ENCODE measurements at places on chromosomes 1 and 21.

DNA sequence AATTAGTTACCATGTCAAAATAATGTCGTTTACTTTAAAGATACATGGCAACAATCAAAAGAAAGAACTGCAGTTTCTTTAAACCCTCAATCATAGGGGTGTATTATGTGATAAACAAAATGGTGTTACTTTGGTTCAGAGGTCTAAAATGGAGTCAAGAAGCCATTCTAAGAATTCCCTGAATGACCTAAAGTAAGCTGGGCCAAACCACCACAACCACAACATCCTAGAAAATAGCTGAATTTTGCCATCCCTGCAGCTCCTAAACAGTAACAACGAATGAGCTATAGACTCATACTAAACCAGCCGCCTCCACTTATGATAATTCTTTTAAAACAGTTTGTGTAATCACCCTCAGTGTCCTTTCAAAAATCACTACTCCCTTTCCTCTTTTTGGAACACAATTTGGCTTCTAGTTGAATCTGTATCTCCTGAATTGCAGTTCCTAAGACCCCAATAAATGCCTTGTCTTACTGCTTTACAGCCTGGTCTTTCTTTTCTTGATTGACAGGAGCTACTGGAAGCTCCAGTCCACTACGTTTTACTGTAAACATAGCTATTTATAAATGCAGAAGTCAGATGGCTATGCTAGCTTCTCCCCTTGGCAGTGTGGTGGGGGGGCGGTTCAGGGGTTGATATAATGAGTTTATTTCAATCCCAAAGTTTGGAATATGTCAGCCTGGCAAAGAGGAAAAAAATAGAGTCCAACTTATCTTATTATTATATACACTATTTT is 84.3 kb downstream of the PLPPR4 start:
- no peak for DNase-seq

DNA sequence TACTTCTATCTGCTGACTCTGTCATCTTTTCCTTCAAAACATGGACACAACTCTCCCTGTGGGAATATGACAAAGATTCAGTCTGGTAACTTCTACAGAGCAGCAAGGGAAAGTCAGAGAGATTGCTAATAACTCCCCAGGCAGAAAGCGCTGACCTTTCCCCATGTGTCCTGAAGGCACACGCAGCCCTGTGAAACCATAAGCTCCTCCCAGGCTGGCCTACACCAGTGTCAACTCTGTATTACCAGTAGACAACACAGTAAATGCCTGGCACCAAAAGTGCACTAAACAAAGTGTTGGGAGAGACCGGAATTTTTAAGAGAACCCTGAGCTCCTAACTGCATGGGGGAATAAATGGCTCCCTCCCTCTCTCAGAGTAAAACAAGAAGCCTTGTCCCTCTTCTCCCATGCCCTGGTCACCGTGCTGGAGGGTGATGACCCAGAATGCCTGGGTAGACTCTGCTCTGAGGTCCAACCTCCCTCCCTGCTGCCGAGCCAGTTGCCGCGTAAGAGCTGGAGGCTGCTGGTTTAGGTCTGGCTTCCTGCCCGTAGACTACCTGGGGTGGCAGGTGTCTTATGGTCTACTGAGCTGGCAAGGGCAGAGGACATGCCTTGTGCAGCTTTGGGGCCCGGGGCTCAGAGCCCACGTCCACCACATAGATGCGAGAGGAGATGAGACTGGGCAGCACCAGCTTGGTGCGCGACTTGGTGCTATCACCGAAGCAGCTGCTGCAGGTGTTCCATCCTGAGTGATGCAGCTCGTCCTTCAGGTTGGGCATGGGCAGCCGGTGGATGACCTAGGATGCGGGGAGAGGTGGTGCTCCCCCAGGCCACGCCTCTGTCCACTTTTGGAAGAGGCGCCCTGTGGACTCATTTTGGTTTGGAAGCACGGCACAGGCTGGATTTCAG is 3.9 kb downstream of the SELENBP1 start:
- DNase-seq = no peak

- no peak for DNase-seq
Measured at GRCh38 chr1:167518331-167518700, at the start of gene CD247. TSS of gene CD247 (minus strand) at chr1:167518529. CDS start at chr1:167518465, 64 bp downstream.

DNA sequence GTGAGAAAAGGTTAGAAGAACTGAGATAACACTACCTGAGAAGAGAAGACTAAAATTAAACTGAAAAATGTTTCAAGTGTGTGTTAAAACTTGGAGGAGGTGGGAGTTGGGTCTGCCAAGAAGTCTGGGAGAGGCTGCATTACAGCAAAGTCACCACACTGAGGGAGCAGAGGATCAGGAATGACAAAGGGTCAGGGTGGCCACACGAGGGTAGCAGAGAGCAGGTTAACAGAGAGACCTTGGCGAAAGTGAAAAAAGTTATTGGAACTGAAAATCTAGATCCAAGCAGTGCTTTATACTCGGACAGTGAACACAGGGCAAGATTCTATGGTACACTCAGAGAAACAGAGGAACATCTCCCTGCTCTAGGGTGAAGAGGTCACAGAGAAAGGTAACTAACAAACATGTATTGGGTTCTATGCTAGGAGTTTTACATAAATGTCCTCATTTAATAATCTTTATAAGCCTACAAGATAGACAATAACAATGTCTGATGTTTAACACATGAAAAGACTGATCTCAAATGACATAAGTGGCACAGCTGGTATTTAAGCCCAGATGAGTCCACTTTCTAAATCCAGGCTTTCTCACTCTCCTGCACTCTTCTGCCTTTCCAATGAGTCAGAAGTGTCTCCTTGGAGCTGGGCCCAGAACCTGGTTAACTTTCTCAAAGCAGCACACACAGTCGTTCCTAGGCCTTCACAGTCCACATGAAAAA is 10.3 kb upstream of the CADM3 start:
- DNase-seq = no peak

DNA sequence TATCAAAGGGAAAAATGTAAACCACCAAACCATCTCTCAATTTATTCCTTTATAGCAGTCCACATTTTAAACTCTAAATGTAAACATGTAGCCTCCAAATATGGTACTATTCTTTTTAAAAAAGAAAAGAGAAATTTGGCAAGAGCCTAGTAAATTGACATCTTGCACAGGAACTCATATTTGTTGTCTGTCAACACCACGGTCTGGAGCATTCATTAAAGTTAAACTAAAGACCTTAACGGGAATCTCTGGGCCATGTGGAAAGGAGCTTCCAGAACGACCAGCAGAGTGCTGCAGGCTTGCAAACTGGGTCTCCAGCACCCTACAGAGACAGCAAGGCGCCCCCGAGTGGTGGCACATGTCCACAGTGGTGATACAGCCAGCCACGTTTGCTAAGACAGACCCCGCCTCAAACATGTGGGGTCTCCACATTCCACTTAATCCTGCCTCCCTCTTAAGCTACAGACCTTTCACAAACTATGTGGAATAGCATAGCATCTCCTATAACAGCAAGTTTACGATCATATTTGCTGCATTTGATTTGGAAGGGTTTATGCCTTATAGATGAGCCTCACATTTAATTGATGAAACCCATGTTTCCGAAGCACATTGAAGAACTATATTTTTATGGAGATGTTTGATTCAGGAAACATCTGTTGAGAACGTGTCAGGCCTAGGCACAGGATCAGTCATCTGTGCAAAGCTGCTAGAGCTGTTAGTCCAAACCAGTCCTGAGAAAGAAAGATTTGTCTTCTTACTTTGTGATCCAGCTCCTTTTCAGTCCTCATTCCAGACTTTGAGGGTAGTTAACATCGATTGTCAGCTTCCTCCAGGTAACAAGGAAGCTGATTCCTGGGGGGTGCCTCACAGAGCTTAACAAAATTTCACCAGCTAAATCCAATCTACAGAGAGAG is 96.4 kb upstream of the BACE2 start:
- no peak for DNase-seq

DNA sequence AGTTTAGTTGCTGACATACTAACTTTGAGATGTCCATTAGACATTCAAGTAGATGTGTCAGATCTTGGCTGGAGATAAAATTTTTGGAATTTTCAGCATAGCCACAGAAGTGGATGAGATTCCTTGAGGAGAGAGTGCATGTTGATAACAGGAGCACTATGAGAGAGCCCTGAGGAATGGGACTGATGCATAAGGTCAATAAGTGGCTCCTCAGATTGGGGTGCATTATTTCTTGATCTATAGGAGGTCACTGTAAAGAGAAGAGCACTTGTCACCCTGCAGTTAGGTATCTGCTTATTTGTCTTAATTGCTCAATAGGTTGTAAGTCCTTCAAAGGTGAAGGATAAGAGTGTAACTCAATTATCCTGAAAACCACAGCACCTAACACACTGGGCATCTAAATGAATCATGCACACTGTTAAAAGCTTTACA is 52.0 kb upstream of the TACSTD2 start:
- no peak for DNase-seq

- no peak for DNase-seq
Measured at GRCh38 chr1:115299266-115299665, 38.8 kb downstream of the NGF start.

DNA sequence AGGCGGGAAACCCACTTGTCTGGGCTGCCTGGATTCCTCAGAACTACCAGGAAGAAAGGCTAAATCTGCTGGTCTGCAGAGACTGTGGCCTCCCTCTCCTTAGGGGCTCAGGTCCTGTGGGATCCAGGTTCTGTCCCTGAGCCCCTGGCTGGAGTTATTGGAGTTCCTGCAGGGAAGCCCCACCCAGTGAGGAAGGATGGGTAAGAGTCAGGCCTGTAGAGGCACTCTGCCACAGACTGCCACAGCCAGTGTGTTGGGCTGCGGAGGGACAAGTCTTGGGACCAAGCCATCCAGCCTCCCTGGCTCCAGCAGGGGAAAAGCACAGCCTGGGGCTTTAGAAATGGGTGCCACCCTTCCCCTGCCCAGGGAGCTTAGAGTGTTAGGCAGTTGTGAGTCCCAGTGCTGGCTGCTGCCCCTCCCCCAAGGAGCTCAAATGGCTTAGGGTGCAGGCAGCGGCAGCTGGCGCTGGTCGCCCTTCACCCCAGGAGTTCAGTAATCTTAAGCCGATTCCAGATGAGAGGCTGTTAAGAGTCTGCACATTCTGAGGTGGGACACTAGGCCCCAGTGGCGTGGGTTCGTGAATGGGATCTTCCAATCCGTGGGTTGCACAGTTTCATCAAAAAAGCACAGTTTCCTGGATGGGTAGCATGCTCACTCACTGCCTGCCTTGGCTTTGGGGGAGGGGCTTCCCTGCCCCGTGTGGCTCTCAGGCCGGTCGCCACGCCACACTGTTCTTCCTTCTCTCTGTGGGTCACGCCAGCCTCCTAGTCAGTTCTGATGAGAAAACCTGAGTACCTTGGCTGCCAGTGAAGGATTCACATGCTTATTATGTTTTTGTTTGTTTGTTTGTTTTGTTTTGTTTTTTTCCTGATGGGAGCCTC is 57.6 kb upstream of the FMO3 start:
- DNase-seq = no peak

DNA sequence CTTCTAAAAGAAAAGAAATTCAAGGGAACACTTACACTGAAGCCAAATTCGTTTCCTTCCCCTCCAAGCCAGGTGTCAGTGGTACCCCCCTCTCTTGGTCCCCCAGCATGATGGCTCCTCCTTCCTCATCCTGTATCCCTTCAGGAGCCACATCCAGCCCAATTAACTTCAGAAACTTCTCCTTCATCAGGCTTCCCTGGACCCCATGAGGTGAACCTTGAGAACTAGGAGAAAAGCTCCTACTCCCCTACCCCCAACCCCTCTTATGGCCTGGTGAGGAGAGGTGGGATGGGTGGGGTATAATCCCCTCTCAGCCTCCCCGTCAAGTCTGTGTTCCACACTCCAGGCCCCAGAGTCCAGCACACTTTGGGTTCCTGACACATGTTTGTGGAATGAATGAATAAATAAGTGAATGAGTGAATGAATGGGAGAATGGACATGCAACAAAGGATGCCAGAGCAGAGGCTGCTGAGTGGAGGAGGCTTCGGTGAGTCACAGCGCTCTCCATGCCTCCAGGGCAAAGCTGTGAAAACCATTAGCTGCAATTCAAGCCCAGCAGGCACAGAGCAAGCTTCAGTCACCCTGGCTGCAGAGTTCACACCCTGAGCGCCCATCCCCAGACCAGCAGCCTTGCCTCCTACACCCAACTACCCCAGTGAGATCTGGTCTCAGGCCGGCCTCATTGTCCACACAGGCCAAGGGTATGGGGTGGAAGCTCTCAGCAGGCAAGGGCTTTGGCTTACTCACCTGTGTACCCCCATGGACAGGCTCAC is 43.8 kb downstream of the BATF3 start:
- no peak for DNase-seq

- DNase-seq = no peak
Measured at GRCh38 chr1:186904361-186904760, 75.6 kb downstream of the PLA2G4A start.

DNA sequence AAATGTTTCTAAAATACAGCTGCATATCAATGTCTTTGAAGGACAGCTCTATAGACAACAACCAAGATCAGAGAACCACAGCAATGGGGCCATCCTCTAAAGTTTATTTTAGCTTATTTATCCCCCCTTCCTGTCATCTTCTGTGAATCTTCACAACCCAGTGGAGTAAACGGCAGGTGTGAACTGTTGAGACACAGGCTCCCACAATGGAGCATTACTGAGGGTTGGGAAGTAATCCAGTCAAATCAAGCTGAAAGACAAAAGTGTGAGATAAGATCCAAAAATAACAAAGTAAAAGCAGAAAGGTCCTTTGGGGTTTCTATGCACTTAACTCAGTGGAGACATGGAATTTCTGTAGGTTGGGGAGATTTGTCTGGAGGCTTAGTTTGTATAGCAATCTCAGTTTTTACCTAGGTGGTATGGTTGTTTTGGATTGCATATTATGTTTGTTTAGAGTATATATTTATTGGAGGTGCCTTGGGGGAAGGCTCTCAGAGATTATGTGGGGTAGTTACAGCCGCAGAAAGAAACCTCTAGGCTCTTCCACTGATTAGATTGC is 286.9 kb upstream of the ADGRL2 start:
- DNase-seq = no peak

- no peak for DNase-seq
Measured at GRCh38 chr1:119481951-119482350, 25.1 kb upstream of the HSD3B1 start.

GRCh38 chr1:35691571-35692220 is 27.0 kb downstream of the C1orf216 start:
- no peak for DNase-seq

DNA sequence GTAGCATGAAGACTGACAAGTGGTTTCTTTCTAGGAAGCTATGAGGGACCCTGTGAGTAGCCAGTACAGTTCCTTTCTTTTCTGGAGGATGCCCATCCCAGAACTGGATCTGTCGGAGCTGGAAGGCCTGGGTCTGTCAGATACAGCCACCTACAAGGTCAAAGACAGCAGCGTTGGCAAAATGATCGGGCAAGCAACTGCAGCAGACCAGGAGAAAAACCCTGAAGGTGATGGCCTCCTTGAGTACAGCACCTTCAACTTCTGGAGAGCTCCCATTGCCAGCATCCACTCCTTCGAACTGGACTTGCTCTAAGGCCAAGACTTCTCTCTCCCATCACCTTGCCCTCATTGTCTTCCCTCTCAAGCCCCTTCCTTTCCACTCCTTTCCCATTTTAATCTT is 3.4 kb upstream of the GABPB2 start:
- DNase-seq = no peak

DNA sequence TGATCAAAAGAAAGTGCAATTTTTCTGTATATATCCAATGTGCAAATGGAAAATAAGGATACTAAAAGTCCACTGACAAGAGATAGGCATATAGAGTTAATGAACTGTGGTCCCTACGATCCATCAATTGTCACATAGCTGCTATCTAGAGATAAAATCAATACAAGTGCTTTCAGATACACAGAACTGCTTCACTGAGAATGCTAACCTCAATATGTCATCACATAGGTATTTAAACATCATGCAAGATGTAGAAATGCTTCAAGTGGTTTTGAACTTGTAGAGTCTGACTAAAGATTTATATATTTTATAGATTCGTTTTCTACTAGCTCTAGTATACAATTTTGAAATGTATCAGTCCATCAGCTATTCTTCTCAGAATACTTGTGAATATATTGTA is 1604.7 kb downstream of the PLA2G4A start:
- DNase-seq = no peak

- no peak for DNase-seq
Measured at GRCh38 chr1:104197516-104197915, 447.8 kb downstream of the AMY1C start.

Data from esophagus squamous epithelium (tissue), 5 donors.